Right ventricle myocardium superior (tissue), 1 donor: ENCODE measurements at places on chromosomes 1 and 21. TPM values are rescaled to one million over a fixed set of nuclear protein-coding genes. Genes with fewer than 3 reads are reported as not detected.

- no peak for DNase-seq
These were observed 30.0 kb upstream of the RBM15 start for GRCh38 chr1:110309139-110309538.

DNA sequence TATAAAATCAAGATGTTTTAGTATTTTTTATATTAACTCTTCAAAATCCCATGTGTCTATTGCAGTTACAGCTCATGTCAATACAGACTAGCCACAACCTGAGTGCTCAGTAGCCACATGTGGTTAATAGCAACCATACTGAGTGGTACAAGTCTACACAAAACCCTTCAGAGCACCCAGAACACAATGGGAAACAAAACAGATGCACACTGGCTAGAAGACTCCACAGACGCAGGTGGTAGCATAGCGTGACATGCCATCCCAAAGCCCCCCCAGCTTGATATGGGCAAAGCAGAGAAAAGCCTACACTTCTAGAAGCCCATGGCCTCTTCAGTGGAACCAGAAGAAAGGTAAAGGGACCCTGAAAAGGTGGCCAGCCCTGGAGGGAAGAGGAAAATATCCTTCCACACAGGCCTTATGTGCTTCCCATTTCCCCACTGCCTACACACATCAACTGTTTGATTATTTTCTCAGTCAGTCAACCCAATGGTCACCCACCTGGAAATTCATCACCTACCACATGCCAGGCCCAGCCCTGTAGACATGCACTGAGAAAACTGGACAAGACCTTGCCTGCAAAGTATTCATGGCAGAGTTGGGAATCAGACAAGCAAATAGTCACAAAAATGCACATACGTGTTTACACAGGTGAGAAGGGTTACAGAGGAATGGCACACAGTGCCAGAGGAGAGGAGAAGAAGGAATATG is 175.0 kb downstream of the VAV3 start:
- DNase-seq, result no peak

- no peak for DNase-seq
These were observed 18.7 kb upstream of the ZNF362 start for GRCh38 chr1:33237579-33237978.

GRCh38 chr1:186518822-186519381 is 58.0 kb upstream of the PDC start:
- DNase-seq, result no peak

Gene MANEAL
- total RNA-seq, result 0.91 TPM

Gene TMCO1
- total RNA-seq, result 40.9 TPM

Gene KCNE2
- total RNA-seq, result not detected

Gene KRTAP13-2
- not detected for total RNA-seq

Gene MRAP
- total RNA-seq, result 0.56 TPM
